NCI-H1092 (cell line): ENCODE measurements at places on chromosomes 6 and 20.

DNA sequence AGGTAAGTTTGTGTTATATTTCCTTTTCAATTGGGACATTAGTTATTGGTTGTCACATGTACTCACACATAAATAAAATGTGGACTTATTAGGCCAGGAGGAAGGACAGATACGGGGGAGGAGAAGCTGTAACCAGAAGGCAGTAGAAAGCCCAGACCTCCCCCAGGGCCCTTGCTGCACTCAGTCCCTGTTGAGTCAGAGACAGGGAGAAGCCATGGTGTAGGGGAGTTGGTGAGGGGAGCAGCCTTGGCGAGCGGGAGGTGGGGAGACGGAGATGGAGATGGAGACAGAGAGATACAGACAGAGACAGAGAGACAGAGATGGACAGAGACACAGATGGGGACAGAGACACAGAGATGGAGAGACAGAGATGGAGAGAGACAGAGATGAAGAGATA lies 263.2 kb downstream of the DLL1 start:
- DNase-seq, result no peak

GRCh38 chr6:157607317-157608109 lies 215.5 kb upstream of the SNX9 start:
- no peak for DNase-seq

DNA sequence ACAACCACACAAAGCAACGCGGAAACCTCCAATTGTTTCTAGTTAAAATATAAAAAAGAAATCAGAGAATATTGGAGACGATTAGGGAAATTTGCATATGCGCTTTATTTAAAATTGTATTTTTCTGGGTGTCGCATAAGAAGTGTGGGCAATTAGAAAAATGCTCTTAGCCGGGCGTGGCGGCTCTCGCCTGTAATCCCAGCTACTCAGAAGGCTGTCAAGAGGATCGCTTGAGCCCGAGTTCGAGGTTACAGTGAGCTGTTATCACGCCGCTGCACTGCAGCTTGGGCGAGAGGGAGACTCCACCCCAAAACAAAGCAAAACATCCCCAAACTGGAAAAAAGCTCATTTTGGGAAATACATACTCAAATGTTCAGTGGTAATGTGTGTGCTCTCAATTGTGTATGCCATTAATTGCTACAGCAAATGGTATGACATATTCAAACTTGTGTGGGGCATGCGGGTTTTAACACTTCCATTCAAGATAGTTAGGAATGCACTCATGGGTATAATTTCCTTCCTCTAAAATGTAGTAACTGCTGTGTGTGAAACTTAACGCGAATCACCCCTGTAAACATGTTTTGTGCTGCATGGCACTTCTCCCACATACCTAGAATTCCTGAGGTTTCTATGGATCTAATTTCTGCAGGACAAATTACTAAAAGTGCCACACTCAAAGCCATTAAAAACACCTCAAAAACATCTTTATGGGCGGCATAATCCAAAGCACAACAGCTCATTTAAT lies 54.7 kb upstream of the HFE start:
- no peak for DNase-seq

DNA sequence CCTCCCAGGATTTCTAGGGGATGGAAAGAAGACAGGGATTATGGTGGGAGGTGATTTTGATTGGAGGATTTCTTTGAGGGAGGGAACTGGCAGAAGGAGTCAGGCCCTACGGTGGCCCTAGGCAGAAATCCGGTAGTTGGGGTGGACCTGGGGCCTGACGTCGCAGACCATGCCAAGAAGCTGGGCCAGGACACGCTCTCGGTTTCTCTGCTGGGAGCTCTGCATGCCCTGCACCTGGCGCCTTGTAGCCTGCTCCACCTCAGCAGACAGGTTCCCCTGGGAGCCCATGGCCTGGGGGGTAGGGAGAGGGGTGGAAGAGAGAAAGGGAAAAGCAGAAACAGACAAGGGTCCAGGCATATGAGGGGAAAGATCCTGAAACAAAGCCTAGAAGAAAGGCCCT lies 1.1 kb downstream of the ATP6V1G2 start:
- DNase-seq, result no peak

DNA sequence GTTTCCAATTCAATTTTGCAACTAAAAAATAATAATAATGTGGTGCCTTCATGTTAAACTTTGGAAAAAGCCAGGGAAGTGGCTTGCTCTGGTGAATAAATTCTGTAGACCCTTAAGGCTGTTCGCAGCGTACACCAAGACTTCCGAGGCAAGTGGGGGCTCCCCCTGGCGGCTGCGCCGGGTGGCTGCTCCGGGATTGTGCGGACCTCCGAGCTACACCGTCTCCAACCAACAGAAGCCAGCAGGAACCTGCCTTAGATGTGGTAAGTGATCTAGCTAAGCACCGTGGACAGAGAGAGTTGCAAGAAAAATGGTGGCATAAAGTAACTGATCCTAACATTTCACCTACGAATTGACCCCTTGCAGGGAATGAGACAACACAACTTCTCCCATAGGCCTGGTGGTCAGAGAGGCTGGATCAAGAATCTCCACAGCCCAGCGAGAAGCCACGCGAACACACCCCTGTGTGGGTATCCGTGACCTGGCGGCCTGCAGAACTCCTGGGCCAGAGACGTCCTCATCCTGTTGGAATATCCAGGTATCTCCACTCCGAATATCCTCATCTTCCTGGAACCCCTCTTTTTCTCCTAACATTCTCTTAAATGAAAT lies 69.6 kb downstream of the TBXT start:
- DNase-seq, result peak; percentile 34

- no peak for DNase-seq
These were observed 18.9 kb upstream of the DSN1 start for GRCh38 chr20:36792422-36792821.

GRCh38 chr6:157282284-157282683 lies 41.0 kb downstream of the TMEM242 start:
- DNase-seq, result no peak

DNA sequence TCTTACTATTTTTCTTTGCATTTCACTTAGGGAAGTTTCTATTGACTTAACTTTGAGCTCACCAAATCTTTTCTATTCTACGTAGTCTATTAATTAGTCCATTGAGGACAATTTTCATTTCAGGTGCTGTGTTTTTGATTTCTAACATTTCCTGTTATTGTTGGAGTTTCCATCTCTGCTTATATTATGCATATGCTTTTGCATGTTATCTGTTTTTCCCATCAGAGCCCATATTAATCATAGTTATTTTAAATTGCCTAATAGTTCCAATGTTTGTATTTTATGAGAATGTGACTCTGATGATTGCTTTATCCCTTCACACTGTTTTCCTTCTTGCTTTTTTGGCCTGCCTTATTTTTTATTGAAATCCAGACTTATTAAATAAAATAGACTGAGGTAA lies 414.5 kb upstream of the OPRM1 start:
- no peak for DNase-seq

DNA sequence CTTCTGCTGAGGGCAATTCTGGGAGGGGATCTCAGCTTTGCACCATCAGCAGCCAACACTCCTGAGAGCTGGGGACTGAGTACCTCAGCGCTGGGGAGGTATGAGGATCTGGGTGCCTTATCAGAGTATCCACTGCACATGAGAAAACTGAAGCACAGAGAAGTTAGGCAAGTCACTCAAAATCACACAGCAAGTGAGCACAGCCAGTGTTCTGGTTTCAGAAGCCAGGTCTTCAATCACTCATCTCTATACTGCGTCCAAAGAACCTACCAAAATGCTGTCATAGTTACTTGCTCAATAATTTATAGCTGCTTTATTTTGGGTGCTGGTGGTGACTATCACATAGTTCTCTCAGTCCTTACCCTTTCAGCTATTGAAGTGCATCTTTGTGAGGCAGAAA lies 5.0 kb downstream of the ADTRP start:
- no peak for DNase-seq

GRCh38 chr6:73413102-73413501 lies 18.5 kb downstream of the DDX43 start:
- DNase-seq, result no peak

- DNase-seq, result no peak
These were observed 163.2 kb upstream of the TSHZ2 start for GRCh38 chr20:52809003-52809402.

- no peak for DNase-seq
These were observed 11.6 kb downstream of the TNFAIP3 start for GRCh38 chr6:137878486-137879285.

DNA sequence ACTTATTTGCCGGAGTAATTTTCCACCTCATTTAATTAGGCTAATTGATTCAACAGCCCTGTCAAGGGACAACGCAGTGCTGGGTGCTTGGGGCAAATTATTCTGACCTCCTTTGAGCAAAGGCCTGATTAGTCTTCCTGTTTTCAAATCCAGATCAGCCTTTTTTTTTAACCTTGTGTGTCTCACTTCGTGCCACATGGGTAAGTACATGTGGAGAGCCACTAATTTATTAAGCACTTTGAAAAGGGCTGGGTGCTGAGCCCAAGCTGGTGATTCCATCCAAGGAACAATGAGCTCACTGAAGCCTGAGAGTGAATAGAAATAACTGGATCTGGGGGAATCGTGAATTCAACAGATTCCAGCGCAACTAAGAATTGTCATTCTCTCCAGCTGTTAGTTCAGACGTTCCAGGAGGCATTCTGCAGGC lies 229.3 kb downstream of the CLIC5 start:
- DNase-seq, result no peak

DNA sequence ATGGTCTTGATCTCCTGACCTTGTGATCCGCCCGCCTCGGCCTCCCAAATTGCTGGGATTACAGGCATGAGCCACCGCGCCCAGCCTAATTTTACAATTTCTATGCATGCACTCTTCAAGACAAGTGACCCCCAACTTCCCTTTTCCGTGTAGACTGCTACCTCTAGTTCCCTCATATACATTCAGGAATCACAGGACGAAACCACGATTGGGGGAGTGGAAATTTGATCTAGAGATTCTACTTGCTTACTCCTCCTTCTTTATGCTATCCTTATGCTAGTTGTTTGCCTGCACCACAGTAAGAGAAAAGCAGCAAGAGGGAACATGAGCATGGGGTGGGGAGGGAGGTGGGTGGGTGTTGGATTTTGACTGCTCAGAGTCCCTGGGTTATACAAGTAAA lies 34.9 kb downstream of the OSTM1 start:
- DNase-seq, result no peak

GRCh38 chr20:7449269-7449668 lies 491.0 kb downstream of the HAO1 start:
- no peak for DNase-seq

DNA sequence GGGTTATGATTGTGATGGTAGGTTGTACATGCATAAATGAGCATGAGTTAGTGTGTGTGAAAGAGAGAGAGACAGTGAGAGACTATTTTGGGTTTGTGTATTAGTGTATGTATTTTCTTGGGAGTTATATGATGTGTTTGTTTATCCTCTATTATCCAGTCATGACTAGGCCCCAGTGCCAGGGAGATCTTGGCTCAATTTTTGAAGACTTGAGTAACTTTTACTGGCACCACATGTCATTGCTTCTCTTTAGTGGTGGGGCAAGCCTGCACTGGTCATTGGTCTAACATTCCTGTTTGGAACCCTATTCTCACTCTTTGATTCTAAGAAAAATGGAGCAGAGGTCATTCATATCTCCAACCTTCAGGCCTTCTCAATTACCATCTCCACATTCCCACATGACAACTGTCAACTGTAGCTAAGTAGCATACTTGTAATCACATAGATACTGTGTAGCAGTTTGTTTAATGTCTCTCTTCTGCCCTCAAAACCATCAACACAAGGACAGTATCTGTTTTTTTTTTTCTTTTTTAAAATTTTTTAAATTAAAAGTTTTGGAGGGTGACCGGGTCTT lies 8.8 kb downstream of the L3MBTL1 start:
- DNase-seq, result no peak

DNA sequence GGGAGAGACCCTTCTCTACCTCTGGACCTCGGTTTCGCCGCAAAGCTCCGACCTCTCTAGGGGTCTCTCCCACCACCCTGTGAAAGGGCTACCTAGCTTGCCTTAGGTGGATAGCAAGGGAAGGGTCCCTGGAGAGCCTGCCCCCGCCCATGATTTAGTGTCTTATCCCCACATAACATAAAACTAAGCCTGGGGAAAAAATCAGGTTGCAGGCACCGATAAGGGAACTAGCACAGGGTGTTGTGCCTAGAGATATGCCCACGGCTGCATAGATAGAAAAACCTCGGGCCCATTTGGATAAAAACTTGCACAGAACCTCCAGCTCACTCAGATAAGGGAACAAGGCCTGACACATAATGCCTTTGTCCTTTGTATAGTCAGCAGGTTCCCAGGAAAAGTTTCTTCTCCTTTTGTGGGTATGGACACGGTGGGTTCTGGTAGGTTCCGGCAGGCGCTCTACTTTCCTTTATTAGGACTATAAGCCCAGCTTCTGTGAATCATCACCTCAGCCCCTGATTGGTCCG lies 846 bp downstream of the ZSCAN31 start:
- DNase-seq, result no peak

- DNase-seq, result no peak
These were observed 47.1 kb downstream of the STX7 start for GRCh38 chr6:132465530-132466485.

DNA sequence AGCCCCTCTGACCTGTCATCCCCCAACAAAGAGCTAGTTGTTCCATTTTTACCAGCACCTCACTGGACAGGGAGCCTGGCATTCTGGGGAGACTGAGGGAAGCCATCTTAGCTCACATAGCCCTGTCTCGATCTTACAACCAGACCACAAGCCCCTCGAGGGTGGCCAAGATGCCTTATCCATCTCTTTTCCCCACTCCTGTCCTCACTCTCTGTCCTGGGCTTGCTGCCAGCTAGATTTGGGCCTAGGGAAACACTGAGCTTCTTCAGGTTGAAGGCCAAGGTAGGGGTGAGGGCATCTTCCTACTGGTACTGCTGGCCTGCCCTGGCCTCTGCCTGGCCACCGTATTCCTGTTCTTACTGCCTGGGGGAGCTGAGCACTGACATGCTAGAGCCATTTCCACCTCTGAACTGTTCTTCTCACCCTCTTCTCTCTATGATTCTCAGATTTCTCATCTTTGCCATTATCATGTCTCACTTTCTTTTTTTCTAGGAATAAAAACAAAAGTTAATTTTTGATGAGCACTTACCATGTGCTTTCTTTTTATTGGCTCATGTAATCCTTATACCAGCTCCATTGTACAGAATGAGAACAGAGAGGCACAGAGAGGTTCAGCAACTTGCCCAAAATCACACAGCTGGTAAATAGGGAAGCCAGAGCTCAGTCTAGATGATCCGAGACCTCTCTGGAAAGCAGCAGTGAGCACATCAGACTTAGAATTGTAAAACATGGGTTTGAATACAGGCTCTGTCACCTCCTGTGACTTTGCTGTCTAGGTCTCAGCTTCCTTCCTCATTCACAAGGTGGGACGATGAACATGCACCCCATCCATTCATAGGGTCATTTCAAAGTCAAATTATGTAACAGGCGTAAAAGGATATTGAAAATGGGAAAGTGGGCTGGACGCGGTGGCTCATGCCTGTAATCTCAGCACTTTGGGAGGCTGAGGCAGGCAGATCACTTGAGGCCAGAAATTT lies 28.7 kb downstream of the FGD2 start:
- DNase-seq, result no peak

DNA sequence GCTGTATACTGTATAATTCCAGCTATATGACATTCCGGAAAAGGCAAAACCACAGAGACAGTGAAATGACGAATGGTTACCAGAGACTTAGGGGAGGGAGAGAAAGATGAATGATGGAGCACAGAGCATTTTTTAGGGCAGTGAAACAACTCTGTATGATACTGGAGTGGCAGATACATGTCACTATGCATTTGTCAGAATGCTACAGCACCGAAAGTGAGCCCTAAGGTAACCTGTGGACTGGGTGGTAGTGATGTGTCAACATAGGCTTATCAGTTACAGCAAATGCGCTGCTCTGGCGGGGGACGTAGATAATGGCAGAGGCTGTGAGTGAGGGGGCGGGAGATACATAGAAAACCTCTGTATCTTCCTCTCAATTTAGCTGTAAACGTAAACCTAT lies 201.3 kb upstream of the SSTR4 start:
- DNase-seq, result no peak
